AG10803 (cell line): ENCODE measurements at places on chromosomes 2 and 18.

GRCh38 chr2:74267068-74267467, 68.7 kb downstream of the MTHFD2 start:
- DNase-seq = no peak

- no peak for DNase-seq
Measured at GRCh38 chr2:237458519-237458918, 28.5 kb upstream of the MLPH start.

- no peak for DNase-seq
Measured at GRCh38 chr2:36797324-36798070, 101.0 kb downstream of the VIT start.

- no peak for DNase-seq
Measured at GRCh38 chr18:34075963-34076860, 148.5 kb downstream of the NOL4 start.

DNA sequence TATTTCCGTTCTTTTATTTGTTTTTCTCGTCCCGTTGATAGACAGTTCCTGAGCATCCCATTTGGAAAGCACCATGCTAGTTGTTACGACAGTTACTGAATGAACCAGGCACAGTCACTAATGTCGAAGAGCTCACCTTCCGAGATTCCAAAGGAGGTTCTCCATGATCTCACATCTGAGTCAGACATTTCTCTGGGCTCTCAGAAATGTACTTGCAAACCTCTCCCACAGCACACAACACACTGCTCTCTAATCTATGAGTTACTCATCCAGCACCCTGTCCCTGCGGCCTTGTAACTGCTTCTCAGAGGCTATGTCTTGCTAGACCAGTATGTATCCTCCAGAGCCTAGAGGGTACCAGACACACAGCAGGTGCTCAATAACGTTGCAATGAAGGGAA, 174.7 kb downstream of the DNER start:
- no peak for DNase-seq

DNA sequence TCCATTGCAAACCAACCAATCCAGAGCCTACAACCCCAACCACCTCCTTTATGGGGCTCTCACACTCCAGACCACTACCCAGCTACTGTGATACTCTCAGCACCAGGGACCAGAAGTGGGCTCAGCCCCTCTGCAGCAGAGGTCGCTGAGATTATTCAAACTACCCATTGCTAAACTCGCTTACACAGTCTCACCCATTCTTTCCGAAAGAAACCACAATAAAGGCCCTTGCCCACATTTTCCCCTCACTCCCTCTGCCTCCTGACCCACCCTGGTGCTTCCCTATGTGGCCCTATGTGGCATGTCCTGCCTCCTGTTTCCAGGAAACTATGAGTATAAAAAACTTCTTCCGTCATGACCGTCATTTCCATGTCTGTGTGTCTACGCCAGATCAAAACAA, 10.7 kb downstream of the TEX51 start:
- DNase-seq = no peak

DNA sequence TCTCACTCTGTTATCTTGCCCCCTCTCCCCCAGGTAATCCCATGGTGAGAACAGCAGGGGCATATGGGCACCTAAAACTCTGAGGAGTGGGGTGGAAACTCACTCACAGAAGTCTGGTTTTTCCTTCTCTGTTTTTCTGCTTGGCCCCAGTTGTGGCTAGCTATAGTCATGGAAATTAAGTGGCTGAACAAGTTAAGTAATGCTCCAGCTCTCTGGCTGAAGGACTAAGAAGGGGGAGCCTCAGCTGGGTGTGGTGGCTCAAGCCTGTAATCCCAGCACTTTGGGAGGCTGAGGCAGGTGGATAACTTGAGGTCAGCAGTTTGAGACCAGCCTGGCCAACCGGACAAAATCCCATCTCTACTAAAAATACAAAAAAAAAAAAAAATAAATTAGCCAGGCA, 261.0 kb downstream of the TPGS2 start:
- no peak for DNase-seq

GRCh38 chr2:218263817-218264641, 3.2 kb downstream of the GPBAR1 start:
- DNase-seq = no peak

- DNase-seq = no peak
Measured at GRCh38 chr2:80519699-80520291, 215.2 kb upstream of the LRRTM1 start.

DNA sequence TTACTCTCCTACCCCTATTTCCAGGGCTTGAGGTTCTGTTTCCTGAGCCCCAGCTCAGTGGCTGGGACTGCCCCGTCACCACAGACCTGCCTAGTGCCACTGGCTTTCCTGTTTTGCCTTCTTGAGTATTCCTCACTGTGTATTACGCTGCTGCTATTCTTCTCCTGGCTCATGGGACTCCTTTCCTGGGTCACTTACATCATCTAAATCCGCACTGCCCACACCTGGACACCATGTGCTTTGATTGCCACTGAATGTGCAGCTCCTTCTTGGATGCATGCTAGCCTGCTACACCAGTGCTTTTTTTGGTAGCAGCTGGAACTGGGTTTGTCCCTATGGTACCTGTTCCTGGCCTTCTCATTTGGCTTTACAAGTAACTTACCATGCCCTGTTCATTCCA, 96.6 kb upstream of the PTPRM start:
- no peak for DNase-seq

GRCh38 chr2:212135739-212136138, 402.9 kb downstream of the ERBB4 start:
- peak; percentile 3 for DNase-seq

DNA sequence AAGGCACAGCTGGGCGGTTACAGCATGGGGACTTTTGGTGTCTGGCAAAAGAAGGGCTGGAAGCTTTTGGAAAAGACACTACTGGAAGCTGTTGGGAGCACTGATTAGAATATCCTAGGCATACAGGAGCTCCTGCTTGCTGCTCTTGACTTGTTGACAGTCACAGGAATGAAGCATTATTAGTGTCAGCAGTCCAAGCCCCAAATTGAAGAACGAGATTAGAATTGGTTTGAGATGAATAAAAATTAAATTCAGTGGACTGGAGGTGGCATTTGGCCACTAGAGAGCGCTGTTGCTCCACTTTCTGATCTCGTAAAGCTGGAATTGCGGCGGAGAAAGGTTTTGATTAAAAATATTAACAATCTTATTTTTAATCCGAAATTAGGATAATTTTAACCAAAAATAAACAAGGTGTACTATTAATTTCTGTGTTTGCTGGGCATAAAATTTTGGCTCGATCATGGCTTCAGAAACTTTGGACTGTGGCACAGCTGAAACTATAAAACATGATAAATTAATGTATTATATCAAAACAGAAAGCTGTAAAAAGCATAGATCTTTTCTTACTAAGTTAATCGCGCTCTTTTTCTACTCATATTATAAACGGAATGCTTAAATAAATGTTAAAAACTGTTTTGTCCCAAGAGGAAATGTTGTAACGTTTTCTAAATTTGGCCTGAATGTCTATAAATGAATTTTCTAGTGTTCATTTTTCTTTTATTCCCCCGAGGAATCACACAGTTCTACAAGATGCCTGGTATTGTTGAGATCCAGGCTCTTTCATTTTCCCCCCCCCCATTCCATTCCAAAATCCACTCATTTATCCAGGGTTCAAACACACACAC, 2.4 kb upstream of the HOXD8 start:
- DNase-seq = peak; percentile 78

DNA sequence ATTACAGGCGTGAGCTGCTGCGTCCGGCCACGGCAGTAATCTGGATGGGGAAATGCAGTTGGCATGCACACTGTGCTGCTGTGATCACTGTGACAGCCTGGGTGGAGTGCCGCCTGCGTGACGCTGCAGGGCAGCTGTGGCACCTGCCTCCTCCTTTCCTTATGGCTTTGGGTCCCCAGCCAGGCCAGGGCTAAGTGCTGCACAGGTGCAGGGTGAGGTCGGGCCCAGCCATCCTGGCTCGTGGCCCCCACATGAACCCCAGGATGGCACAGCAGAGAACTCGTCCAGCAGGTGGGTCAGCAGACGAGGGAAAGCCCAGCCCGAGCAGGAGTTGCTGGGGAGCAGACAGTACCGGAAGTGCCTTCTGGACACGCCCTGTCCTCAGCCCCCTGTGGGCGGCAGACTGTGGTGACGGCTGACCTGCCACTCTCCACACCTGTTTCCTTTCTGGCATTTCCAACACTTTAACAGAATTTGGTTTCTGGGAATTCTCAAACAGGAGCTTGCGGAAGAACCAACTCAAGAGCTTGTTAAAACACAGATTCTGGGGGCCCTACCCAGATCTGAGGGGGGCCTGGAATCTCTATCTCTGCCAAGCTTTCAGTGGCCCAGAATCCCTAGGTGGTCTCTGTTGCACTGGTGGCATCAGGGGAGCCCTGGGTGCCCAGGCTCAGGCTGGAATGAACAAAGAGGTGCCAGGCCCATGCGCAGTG, 16.9 kb downstream of the HS1BP3 start:
- no peak for DNase-seq

- DNase-seq = no peak
Measured at GRCh38 chr2:173223871-173224270, 130.8 kb upstream of the CDCA7 start.

DNA sequence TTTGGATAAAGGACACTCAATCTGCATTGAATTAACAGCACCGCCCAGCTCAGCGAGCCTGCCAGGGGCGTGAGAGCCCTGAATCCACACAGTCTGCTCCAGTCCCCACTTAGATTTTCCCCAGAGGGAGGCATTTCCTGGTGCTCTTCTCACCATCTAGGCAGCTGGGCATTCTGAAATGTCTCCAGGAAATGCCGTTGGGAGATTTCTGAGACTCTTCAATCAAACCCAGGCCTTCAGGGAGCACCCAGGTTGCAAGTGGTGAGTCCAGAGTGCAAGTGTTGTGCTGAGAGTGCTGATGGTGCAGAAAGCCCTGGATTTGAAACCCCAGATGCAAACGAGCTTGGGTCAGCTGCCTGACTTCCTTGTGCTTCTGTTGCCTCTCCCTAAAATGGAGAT, 23.4 kb upstream of the TMEM37 start:
- no peak for DNase-seq

- DNase-seq = no peak
Measured at GRCh38 chr2:220619525-220620220, 952.4 kb downstream of the EPHA4 start.

- DNase-seq = peak; percentile 18
Measured at GRCh38 chr2:9639000-9639602, 8.3 kb upstream of the YWHAQ start.

DNA sequence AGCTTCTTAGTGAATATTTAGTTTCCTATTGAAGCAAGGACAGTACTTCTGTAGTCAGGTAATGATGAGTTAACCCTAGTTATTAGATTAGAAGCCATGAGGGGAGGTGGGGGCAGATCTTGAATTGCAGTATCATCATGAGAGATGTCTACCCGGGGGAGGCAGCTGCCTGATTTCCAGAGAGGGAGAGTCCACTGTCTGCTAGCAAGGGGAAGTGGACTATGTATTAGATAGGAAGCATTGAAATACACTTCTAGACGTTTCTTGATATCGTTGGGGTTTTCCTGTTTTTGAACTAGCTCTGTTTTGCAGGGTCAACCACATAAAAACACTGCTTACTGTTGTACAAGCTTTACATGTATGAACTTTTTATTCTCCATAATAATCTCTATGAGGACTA, 38.8 kb downstream of the APLF start:
- DNase-seq = no peak

DNA sequence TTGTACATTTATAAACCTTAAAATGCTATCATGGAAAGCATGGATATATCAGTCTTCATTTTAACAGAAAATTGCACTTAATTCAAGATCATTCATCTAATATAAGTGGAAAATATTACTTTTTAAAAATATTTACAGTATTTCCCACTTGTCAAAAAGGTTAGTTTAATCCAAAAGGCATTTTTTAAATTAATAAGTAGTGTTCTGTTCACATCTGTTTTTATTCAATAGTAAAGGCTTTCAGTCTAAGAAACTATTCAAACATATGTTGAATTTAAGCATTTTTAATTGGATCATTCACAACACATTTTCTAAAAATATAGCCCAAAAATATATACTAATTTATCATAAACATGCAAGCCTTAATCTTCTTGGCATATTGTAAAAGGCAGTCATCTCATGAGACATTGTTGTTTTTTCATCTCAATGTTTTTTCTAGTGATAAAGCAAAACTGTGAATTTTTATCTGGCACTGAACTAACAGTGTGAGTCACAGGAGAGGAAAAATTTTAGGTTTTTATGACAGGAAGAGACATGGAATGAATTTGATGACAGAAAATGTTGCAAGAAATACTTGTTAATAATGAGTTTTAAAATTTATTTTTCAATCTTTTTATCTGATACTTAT, 1642.5 kb upstream of the TMEFF2 start:
- DNase-seq = peak; percentile 12

DNA sequence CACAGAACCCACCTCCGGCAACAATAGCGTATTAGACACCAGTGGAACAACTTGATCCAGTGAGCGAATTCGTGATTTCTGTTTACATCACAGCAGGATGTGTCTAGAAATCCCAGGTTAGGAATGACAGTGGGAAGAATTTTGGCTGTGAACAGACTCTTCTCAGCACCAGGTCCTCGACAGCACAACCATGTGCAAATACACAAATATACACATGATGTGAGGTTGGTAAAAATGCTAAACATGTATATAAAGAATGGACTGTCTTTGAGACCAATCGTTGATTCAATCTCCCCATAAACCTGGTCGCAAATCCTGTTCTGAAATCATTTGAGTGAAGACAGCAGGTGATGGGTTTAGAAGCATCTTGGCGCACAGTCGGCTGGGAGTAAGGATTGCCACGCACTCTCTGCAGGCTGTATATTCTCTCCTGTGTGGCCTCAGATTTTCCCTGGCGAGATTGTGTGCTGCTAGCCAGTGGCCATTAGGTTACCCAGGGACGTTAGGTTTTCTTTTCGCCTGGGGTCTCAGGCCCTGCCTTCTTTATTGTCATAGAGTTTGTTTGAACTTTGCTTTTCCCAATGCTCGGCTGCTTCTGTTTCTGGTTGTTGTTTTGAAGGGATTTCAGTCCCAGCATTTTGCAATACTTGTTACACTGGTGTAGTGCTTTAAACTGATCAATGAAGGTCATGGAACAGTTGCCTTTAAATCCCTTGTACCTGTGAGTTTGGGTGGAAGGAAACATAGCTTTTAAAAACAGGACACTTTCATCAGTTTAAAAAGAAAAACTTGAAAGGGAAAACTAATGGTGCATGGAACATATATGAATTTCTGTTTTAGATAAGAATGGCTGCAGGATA, 147.3 kb downstream of the ALPK2 start:
- DNase-seq = no peak

GRCh38 chr2:12412898-12413305, 303.8 kb upstream of the TRIB2 start:
- no peak for DNase-seq

DNA sequence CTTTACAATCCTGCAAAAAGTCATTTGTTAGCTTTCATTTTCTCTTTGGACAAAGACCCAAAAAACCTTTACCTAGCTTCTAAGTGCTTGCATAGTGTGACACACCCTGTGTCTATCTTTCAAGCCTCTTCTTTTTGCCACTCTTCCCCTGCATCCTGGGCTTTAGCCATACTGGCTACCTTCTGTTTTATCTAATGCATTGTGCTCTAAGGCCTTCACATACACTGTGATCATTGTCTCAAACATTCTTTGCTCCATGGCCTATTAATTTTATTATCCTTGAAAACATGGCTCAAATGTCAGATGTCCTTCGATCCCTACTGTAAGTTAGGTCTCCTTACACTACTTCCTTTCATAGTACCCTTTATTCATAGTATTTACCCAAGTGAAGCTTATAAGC, 84.4 kb downstream of the PIK3C3 start:
- no peak for DNase-seq
